ENCODE measurements at places on chromosomes 7 and 10.

DNA sequence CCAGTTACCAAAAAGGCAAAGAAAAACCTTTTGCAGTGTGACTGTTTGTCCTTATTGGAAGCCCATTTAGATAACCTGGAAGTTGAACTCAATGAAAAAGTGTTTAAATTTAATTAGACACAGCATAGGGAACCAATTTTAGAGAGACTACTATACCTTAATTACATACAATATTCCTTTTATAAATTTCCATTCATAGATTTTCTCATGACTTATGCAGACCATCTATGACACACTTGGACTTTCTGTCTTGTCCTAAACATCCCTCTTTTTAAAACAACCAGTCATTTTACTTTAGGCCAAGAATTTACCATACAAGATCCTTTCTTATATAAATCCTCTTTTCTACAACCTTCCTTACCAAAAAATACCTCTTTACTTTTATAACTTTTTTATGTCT, 61.6 kb downstream of the MTURN start:
- no peak for DNase-seq

DNA sequence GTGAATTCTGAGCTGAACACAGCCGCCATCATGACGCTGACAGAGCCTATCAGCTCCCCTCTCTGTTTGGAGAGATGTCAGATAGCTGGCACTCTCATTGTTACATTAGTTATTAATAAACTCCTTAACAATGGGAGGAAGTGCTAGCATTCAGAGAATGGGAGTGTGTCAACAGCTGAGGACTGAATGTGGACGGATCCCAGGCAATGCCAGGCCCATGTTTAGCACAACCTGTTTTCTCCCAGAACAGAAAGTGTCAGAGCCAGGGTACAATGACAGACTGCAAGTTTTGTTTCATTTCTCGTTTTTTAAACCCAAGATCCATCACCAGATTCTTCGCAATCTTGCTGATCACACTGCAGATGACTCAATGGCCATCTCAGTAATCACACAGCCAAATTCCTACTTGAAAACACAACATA, 99.6 kb downstream of the PRPF18 start:
- DNase-seq: no peak

- no peak for DNase-seq
Measured at GRCh38 chr10:89347701-89348457, 20.1 kb downstream of the IFIT3 start.

- DNase-seq: no peak
Measured at GRCh38 chr10:93591065-93591808, 9.8 kb downstream of the RBP4 start.

DNA sequence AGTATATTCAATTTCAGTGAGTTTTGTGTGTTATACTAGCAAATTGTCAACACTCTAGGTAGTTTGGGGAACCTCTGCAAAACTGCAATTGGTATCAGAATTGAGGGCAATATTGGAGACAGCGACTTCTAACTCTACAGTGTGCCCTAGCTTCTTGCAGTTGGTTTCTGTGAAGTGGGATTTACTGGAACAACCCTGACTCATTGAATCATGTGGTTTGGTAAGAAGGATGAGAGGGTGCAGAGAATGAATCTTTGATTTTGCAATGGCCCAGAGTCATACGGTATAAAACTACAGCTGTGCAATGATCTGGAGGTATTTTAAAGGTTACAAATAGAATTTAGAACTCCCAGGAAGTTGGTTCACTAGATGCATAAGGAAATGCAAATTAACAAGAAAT, 129.1 kb upstream of the PPP1R3A start:
- no peak for DNase-seq

DNA sequence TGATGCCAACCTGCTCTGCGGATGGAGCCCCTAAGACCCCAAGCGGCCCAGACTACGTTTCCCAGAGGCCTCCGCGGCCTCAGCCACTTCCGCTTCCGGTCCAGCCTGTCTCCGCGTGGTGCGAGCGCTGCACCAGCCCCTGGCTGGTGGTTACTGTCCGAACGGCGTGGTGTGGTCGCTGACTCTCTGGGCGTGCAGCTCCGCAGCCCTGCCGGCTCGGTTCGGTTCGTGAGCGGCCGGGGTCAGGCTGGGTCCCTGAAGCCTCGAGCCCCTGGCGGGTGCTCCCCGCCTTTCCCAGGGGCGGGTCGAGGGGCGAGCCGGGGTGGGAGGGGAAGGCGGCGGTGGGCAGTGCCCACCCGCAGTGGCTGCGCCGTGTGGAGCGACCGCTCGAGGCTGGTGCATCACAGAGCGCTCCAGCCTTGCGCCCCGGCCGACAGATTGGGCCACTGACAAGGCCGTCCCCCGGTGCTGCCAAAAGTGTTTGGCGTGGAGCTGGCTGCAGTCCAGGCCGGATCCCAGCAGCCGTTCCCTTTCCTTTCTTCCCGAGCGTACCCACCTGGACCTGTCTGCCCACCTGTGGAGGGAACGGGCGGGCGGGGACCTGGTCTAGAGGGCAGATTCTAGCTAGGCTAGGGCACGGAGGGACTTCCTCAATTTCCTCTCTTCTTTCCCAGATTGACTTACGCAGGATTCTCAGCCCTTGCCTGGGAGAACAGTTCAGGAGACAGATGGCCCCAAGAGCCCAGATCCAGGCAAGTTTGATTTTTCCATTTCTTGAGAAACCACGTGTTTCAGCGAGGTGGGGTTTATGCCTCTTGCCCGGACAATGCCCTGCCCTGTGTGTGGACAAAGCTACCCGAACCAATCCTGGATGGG, at the start of gene ZNF485:
ZNF485 (plus strand) TSS at position 116 of the 876 bp plus-strand sequence; CDS start at position 729, 613 bp downstream.
- DNase-seq: peak; percentile 27

DNA sequence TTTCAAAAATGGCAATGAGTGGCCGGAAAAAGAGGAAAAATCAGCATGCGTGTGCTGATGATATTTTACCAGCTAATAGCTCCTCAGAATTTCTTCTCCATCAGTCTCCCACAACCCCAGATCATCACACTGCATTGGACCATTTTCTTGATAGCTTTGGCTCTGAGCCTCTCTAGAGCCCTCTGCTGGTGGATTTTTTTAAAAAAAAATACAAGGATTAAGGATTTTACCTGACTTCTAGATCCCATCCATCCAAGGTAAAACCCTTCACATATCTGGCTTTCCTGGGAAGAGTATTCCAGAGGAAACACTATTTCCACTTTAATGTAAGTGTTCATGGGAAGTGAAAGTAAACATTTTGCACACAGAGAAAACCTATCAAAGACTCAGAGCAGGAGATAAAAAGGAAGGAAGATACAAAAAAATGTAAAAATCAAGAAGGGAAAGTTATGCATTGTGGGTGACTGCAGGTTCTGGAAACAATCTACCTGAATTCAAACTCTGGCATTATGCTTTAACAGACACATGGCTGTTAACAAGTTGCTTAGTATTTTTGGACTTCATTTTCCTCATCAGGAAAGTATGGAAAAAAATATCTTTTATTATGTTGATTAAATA, 380.9 kb downstream of the LRRTM3 start:
- DNase-seq: no peak

- DNase-seq: no peak
Measured at GRCh38 chr10:131195558-131196159, 115.9 kb downstream of the TCERG1L start.

DNA sequence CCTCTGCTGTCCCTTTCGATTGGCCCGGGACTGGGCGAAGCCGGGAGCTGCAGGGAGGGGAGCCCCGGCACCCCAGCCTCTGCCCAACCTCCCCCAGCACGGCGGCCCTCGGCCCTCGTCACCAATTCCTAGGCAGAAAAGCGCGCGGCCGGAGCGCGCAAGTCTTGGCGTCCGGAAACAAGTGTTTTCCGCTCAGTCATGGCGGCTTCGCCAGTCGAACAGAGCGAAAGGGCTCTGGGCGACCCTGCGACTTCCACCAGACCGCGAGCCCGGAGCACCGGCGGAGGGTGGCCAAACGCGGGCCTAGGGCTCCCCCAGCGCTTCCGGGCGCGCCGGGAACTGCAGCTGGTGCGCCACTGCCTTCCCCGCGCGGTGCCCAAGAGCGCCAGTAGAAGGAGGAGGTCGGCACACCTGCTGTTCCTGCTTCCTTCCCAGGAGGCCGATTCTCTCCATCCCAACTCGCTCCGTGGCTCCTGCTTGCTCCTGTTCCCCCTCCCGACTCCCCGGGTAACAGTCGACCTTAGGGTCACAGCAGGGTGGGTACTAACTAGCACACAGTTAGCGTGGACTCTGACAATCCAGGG, 729.9 kb downstream of the ZWINT start:
- no peak for DNase-seq

GRCh38 chr7:1920266-1920681, 250.2 kb downstream of the ELFN1 start:
- DNase-seq: no peak

GRCh38 chr7:102473271-102473991, 5.3 kb downstream of the POLR2J start:
- DNase-seq: no peak

- no peak for DNase-seq
Measured at GRCh38 chr10:11049806-11050205, 32.1 kb downstream of the CELF2 start.

- no peak for DNase-seq
Measured at GRCh38 chr7:137928626-137929025, 73.3 kb downstream of the CREB3L2 start.

- no peak for DNase-seq
Measured at GRCh38 chr7:149218469-149219420, 20.7 kb upstream of the ZNF212 start.

DNA sequence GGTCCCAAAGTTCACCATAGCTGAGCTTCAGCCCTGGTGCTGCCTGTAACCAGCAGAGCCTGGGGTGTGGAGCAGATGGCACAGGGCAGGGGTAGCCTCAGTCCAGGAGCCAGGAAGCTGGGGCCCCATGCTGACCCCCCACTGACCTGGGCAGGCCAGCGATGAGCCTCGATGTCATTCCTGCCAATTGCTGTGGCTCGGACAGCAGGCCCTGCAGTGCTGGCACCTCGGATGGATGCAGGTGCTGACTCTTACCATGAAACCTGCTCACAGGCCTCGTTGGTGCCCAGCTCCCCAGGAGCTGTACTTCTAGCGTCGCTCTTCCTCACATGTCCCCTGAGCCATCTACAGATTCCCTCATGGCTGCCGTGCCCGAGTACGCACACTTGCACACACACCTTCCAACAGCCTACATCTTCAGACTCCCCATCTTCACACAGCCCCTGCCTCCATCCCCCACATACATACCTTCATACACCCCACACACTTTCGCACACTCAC, 46.8 kb upstream of the PCBD1 start:
- DNase-seq: no peak

- DNase-seq: no peak
Measured at GRCh38 chr10:43681220-43681619, 32.5 kb upstream of the ZNF32 start.

GRCh38 chr10:125441151-125441550, 241.8 kb downstream of the TEX36 start:
- no peak for DNase-seq

DNA sequence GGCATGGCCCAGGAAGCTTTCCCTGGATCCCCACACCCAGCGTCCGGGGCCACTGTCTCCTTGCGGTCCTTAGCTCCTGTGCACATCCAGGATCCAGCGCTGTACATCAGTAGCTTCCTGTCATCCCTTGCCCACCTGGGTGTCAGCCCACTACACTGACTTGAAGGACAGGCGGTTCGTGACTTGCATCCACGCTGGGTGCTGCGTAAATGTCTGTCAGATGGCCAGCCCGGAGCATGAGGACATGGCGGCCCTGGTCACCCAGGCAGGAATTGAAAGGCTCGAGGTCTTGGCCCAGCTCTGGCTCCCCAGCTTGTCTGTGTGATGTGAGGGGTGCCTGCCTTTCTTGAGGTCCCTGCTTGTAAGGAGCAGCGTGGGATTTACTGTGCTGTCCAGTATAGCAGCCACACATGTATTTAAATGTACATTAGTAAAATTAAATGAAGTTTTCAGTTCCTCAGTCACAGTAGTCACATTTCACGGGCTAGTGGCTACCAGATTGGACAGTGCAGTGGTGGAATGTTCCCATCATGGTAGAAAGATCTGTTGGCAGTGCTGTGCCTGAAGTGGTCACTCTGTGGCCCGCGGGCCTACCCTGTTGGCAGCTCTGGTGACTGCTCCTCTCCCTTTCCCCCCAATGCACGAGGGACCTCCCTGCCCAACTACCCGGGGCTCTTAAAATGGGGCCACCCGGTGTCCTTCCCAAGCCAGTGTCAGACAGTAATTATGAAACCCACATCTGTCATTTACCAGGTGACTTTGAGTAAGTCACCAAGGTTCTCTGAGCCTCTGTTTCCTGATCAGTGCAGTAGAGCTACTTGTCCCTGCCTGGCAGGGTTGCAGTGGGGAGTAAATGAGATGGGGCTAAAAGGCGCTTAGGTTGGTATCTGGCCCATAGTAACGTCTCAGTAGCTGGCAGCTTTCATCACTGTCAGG, 97.8 kb upstream of the PPIF start:
- no peak for DNase-seq

DNA sequence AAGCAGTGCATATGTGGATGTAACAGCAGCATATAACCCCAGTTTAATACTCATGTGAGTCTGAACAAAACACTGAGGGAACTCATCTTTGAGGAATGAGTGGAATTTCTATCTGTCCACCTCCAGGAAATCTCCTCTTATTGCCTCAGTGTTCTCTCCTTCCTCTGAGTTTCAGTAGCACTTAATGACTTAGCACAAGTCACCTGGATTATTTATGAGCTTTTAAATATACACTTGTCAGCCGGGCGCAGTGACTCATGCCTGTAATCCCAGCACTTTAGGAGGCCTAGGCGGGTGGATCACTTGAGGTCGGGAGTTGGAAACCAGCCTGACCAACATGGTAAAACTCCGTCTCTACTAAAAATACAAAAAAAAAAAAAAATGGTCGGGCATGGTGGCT, 4.3 kb downstream of the LRRC20 start:
- no peak for DNase-seq

GRCh38 chr7:76225379-76225778, 23.7 kb downstream of the SRRM3 start:
- DNase-seq: no peak

- no peak for DNase-seq
Measured at GRCh38 chr10:1151076-1152033, 95.2 kb downstream of the WDR37 start.

DNA sequence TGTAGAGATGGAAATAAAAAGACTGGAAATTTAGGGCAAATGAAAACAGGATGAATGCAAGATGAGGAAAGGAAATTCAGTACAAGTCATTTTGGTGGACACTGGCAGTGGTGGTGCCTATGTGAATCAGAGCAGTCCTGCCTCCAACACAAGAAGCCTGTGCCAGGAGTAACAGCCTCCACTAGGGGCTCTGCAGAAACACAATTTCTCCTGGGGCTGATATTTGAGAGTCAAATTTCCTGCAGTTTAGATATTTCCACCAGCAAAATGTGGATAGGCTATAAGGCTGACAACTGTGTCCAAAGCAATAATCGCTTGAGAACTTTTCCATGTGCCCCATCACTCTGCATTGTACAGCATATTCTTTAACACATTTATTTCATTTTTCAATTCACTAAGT, 4.7 kb upstream of the PLXDC2 start:
- no peak for DNase-seq
